ENCODE measurements at places on chromosomes 6 and 20.

GRCh38 chr20:24657196-24657595, 187.8 kb downstream of the SYNDIG1 start:
- no peak for DNase-seq

DNA sequence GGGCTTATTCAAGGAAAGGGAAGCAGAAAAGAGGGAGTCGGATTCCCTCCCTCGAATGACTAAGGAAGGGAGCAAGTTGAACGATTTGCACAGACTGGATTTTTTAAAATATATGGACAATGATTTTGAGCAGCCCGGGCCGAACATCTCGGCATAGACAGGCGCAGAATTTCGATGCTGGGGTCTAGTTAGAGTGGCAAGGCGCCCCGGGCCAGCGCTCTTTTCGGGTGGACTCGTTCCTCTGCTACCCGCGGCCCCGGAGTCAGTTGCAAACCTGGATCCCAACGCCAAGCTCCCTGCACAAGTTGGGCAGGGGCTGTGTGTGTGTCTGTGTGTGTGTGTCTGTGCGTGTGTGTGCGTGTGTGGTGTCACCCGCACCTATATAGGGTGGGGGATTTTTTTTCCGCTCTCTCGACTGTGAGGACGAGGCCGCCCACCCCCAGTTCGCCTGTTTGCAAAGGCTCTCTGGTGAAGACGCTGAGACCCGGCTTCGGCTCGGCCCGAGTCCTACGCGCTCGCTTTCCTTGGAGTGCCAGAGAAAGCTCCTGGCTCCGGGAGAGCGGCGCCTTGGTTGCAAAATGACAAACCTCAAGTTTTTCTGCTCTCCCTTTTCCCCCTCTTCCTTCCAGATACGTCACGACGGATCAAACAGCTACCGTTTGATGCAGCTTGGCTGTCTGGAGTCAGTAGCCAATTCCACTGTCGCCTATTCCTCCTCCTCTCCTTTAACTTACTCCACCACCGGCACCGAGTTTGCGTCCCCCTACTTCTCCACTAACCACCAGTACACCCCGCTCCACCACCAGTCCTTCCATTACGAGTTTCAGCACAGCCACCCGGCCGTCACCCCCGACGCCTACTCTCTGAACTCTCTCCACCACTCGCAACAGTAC, 1.4 kb downstream of the TFAP2D start:
- DNase-seq: no peak

DNA sequence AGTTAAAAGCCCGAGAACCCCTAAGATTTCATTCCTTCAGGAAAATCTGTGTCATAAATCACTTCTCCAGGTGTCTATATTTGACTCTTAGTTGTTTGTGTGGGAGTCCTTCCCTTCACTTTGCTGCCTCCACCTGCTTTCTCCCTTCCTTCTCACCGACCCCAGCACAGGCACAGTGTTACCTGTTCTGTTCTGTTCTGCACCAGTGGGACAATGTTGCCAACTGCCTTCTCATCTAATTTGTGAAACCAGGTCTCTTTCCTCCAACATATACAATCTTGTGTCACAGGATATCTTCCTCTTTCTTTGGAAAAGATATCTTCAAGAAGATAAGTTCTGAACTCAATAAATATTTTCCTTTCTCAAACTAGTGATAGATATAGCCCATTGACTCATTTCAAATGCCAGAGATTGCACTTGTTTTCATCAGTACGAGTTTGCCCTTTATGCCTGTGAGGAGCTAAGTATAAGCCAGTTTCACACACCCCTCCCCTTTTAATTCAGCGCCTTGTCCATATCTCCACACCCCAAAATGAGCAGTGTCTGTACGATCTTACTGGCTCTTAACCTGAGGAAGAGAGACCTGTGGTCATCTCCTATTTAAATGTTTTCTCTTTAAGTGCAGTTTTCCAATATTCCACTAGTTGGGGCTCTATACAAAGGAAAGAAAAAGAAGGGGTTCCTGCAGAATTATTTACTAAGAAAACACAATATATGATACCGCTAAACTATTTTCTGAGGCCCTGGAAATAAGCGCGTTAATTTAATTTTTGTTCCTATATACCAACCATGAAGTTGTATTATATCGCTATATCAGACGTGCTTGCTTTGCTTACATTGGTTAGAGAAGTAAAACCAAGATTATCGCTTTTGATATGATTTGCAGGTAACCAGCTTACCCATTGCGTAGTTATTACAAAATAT, 81.6 kb upstream of the PREP start:
- no peak for DNase-seq

DNA sequence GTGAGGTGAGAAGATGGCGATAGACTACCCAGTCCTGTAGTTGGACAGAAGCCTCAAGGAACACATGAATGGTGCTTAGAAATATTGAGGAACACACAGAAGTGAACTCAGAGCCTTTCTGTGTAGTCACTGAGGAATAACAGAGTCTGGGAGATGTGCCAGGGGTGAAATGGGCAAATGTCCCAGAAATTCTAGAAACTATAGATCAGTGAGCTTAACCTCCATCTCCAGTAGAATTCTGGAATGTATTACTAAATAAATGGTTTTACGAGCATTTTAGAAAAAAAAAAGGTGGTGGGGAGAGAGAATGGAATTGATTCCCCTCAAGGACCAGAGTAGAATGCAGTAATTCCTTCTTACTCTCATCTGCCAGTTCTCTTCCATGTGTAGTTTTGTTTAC, 380.0 kb downstream of the LMBRD1 start:
- no peak for DNase-seq

DNA sequence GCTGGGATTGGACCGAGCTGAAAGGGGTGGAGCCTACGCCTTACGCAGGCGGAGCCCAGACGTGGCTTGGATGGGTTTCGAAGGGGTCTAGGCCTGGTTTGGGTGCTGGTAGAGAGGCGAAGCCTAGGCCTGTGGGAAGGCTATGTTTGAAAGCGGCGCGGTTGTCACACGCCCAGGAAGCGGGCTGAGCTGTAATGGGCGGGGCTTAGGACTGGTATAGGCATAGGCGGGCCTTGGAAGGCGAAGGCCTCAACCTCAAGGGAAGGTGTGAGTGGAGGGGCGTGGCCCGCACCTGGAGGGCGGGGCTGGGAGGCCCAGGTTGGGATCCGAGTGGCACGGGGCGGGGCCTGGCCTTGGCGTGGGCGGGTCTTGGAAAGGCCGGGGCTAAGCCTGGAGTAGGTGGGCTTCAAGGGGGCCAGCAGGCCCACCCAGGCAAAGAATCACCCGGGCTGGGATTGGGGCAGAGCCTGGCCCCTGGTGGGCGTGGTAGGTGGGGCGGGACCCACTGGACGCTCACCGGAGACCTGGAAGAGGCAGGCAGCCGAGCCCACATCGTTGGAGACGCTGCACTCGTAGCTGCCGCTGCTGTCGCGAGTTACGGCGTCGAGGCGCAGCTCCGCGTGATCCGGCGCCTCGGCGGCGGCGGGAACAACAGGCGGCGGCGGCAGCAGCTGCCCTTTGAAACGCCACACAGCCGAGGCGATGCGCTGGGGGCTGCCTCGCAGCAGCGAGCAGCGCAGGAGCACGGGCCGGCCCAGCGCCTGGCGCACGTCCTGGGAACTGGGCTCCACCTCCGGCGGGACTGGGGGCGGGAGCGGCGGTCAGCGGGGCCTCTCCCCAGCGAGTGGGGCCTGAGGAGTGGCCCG, 49.0 kb downstream of the MDGA1 start:
- DNase-seq: peak; percentile 46

- DNase-seq: no peak
Observed at GRCh38 chr20:19783966-19784401, 25.9 kb downstream of the RIN2 start.

GRCh38 chr20:3239026-3239866, at the start of gene SLC4A11:
Gene SLC4A11 (minus strand): TSS chr20:3239190. CDS start chr20:3239137, 53 bp downstream.
- DNase-seq: no peak

DNA sequence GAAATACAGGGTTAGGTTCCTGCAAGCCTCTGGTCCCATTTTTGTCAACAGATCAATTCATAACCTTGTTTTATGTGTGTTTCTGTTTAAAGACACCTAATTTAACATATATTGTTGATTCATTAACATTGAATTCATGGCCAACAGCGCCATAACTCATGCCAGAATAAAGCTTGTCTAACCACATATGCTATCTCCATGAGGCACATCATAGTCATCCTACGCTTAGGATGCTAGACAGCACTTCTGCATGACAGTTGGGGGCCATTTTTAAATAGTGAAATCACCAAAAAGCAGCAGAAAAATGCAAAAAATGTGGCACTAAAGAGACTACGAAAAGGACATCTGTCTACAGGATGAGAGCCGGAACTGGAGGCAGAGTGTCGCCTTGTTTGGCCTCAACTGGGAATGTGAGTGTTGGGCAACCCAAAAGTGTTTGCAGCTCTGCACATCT, 37.9 kb downstream of the TRAM2 start:
- no peak for DNase-seq

DNA sequence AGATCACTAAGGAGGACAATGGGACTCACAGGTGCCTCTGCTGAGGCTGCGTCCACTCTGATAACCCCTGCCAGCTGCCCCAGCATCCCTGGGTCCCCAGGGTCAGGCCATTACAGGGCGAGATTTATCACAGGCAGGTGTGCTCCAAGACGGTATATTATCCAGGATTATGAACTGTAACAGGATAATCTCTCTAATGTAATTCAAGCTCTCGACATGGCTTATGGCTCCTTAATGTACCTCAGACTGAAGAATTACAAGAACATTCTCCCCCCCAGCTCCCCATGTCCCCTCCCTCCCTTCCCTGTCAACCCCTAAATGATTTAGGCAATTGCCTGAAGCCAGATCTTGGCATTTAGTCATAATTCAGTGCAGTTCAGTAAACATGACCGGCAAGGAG, 86.8 kb downstream of the NCR2 start:
- DNase-seq: no peak

- DNase-seq: no peak
Observed at GRCh38 chr6:14763139-14763538, 482.7 kb upstream of the JARID2 start.

DNA sequence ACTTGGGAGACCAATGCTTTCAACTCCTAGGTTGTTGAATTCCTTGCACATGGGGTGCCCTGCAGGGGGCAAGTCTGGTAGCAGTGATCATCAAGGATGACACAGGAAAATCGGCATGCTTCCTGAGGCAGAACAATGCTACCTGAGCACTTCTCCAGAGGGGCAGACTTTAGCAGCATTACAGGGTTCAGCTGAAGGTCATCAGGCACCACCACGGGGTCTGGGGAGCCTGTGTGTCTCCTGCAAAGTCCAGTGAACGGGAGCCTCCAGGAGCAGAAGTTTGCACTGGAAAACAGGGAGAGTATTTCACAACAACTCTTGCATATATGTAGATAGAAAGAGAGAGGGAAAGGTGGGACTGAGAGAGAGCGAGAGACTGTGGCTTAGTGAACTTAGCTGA, 10.2 kb downstream of the VSX1 start:
- DNase-seq: no peak

GRCh38 chr6:153083869-153084268, 47.2 kb downstream of the RGS17 start:
- DNase-seq: no peak

GRCh38 chr20:50885781-50886180, 45.5 kb downstream of the ADNP start:
- no peak for DNase-seq

DNA sequence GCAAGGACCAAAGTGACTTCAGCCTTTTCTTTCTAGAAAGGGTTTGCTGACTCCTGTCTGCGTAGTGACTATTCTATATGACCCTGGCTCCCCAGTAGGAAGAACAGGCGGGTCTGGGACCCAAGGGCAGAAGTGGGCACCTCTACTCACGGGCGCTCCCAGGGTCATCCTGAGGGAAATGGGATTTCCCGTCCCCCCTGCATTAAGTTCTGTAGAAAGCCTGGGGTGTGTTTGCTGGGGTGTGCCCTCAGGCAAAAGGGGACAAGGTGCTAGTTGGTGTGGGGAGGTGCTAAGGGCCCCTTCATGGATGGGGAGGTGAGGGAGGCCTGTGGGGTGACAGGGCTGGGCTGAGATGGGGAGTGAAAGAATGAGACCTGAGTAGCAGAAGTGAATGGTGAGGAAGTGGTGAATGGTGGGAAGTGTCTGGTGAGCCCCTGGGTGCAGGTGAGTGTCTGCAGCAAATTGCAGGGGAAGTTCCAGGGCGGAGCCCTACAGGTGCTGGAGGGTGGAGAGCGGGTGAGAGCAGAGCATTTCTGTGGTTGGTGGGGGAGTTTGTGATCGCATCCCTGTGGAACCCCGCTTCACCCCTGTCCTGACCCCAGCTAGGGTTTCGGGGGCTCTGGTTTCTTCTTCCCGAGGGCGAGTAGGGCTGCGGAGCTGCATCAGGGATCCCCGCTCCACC, 21.1 kb downstream of the RAET1L start:
- no peak for DNase-seq

DNA sequence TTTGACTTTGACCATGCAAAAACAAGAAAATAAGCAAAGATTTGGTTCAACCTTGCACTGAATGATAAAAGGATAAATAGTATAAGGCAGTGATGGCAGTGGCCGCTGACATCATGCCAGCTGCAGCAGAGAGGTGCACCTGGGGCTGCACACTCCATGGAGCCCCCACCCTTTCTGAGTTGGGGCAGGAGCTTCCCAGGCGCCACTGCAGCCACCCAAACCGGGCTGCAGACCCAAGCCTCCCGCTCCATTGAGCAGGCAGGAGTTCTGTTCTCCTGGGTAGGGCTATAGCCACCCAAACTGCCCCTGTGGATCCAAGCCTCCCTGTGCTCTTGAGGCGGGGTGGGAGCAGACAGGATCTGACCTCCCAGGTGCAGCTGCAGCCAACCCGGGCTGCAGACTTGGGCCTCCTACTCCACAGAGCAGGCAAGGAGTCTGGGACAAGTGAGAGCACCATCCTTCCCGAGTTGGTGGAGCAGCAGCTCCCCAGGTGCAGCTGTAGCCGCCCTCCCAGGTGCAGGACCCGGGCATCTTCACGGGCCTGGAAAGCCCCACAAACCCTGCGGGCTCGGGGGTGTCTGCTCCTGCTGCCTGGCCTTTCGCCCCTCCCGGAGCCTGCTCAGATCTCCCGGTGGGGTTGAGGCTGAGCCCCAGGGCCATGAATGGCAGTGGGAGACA, 537.9 kb downstream of the TENT5A start:
- DNase-seq: no peak

DNA sequence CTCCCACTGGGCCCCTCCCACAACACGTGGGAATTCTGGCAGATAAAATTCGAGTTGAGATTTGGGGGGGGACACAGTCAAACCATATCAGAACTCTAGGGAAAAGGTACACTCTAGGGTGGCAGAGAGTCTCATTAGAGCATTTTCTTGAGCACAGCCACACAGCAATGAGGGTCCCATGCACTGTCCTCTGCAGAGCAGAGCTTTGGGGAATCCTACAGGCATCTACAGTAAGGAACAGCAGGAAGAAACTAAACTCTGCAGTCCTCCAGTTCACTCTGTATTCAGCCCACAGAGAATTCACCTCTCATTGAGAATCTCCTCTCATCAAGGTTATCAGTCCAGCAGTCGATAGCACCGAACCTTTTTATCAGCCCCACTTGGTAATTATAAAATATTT, 438.6 kb upstream of the NOX3 start:
- no peak for DNase-seq

GRCh38 chr6:120966321-120966720, 368.0 kb downstream of the TBC1D32 start:
- no peak for DNase-seq
